ENCODE measurements at places on chromosomes 1 and 21.

GRCh38 chr1:70140343-70140742, 65.0 kb downstream of the LRRC40 start:
- no peak for DNase-seq

DNA sequence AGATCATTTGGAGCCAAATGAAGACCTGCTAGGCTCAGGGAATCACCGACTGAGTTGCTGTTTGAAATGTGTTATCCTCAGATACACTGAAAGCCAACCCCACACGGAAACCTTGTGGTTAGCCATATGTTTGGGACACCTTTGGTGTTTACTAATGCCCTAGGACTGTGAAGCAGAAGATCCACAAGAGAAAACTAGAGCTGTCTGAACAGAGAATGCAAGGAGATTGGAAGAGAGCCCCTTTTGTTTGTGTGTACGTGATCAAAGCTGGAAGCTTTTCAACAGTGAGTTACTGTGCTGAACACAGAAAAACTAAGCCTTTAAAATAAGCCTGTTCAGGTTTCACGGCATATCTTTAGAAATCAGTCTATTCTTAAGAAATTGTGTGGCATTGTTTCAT, 908.2 kb upstream of the ADGRL2 start:
- DNase-seq = no peak

DNA sequence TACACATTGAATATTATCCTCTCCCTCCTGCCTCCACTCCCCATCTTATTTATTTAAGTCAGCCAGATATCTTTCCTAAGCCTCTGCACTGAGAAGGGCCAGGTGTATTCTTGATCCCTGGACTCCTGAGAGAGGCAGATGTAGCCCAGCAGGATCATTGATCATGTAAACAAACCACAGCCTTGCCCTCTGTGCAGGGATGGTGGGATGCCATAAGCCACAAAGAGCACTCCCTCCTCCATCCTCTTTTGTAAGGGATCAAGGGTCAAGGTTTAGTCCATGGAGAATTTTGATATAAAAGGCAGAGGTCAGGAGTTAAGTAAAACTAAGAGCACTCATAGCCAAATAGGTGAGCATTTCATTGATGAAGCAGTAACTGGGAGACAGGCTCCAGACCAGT, 17.3 kb downstream of the PHGDH start:
- DNase-seq = no peak

GRCh38 chr1:59750328-59751003, 64.3 kb upstream of the HOOK1 start:
- no peak for DNase-seq

- no peak for DNase-seq
These were observed 5.7 kb downstream of the LRRC71 start for GRCh38 chr1:156926175-156926574.

- DNase-seq = no peak
These were observed 113.8 kb downstream of the DPYD start for GRCh38 chr1:97806996-97807520.

- DNase-seq = no peak
These were observed 55.0 kb upstream of the EPHA8 start for GRCh38 chr1:22508329-22508728.

GRCh38 chr1:55926906-55927471, 652.4 kb downstream of the PLPP3 start:
- no peak for DNase-seq

DNA sequence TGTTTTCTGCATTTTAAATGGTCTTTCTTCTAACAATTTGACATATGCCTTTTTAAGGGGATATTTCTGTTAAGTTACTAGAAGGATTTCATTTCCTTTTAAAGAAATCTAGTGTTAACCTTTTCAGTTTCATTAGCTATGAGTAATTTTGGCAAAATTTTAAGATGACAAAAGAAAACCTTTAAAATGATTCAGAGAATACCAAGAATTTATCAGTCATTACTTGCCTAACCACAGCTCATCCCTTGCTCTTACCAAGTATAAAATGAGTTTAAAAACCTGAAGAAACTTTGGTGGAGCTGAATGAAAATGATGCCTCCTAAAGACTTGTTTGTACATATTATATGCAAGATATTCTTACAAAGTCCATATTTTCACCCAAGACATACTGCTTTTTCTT, 101.7 kb downstream of the NEK7 start:
- DNase-seq = no peak

DNA sequence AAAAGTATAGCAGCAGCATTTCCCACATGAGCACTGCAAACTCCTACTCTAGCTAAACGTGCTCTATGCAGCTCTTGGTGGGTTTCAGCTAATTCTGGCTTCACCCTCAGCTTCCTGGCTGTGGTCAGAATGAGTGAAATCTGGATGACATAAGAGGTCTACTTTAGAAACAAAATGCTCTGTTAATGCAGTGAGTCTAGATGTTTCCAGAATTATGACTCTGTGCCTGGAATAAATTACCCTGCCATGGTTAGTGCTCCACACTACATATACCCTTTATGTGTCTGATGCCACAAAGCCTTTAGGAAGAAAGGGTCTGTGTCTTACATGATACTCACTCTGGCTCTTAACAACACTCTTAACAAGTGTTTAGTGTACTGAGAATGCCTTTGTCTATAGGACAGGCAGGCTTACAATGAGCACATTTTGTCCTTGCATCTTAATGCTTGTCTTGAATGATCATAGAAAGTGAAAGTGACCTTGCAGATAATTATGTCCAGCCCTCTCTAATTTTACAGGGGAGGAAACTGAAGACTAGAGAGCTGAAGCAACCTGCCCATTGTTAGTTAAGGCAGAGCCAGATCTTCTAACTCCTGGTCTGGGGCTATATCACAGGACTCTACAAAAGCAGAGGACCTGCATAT, 9.2 kb downstream of the S100A10 start:
- DNase-seq = no peak

DNA sequence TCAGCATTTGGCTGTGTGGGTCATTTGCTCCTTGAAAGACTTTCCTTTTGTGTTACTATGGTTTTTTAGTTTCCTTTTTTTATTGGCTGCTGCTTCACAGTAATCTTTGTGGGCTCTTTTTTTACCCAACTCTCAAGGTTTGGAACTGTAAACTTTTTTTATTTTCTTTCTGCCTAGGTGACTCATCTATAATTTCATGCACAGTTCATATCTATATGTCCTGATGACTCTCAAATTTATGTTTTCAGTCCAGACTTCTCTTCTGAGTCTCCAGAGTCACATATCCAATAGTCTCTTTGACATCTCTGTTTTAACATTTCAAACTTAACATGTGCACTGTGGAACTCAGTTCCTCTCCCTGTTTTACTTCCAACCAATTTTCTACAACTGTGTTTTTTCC, 83.4 kb downstream of the ATF6 start:
- DNase-seq = no peak

DNA sequence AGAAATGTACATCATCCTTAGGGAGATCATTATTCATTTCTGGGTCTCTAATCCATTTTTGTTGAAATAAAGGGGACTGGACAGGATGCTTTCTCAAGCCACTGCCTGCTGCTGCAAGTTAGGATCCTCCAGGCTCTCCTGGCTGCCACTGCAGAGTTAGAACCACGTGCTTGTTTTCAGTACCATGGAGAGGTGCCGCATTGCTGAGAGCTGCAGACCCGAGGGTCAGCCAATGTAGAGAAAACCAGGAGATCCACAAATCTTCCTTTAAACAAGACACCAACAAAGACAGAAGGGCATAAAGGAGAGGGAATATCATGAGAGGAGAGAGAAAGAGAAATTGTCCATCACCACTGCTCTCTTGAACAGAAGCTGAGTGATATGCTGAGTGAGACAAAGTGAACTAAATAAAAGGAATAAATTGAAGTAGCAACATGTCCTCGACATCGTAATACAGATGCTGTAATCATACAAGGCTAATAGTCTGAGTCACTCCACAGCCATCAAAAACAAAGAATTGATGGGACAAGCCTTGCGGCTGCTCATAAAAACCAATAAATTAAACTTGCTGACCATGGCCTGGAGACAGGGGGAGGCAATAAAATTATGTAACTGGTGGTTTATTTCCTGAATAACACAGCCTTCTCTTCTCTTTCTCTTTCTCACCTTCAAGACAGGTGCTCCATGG, 255.7 kb downstream of the OMA1 start:
- DNase-seq = no peak

DNA sequence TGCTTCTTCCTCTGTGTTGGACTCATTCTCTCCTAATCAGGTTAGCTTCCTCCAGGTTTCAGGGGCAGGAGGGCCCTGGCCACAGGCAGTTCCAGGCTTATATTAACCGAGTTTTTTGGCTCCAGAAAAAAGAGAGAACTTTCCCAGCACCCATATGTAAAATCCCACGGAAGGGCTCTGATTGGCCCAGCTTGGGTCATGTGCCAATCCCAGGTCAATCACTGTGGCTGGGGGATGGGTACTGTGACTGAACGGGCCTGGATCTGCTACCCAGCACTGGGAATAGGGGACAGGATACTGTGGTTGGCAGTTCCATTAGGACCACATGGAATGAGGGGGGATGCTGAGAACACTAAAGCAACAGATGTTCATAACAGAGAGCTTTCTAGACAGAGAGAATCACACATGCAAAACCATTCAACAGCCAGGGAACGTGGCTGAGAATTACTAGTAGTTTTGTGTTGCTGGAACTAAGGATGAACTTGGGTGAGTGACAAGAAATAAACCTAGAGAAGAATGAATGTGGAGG, 51.1 kb upstream of the NEK2 start:
- DNase-seq = no peak

DNA sequence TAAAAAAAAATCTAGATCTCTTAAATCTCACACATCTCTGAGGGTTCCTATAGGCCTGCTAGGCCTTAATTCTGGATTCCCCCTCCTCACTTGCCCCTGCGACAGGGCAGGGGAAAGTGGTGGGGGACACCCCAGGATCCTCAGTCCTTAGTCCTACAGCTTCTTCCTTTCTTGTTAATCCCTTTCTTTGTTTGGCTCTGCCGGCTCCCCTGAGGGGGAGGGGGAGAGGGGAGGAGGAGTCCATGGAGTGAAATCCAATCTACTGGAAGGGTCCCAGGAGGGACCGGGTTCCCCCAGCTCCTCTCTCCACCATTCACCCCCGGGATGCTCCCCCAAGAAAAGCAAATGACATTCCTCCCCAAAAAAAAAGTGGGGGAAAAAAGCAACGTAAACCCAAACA, 8.5 kb downstream of the MEX3A start:
- no peak for DNase-seq

DNA sequence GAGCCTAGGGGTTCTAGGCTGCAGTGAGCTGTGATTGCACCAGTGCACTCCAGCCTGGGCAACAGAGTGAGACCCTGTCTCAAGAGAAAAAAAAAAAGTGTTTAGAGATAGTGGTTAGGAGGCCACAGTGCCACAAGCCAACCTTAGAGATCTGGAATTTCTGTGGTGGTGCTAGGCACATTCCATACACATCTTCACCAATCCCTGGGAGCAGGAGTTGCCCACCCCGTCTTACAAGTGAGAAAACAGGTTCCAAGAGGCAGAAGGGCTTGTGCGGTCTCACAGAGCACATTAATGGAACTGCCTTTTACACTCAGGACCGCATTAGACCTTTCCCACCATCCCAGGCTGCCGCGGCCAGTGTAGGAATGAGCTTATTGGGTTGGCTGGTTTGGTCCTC, 93.2 kb downstream of the EPHB2 start:
- no peak for DNase-seq

DNA sequence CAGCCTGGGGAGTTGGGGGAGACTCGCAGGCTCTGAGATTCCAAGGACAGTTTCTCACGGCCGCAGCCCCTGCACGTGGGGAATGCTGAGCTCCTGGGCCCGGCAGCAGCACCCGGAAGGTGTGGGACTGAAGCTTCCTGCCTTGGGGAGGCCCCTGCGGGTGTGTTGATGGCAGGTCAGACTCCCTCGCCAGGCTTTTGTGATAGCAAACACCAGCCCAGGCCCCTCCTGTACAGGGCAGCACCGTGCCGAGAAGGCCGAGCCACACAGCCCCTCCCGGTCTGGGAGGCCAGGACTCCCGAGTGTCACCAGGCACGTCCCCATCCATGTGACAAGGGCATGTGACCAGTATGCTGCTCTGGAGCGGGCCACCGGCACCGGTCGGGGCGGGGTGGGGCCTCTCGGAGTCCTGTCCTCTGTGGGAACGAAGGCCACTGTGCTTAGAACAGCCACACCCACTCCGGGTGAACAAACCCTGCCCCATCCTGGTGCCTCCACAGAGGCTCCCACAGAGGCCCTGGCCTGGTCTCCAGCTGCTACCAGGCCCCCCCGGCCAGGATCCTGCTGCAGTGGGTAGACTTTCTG, 31.1 kb upstream of the ARHGEF16 start:
- no peak for DNase-seq

- no peak for DNase-seq
These were observed 99.4 kb downstream of the GIPC2 start for GRCh38 chr1:78145105-78145580.

- DNase-seq = no peak
These were observed 78.3 kb upstream of the SLC2A1 start for GRCh38 chr1:43036932-43037331.

DNA sequence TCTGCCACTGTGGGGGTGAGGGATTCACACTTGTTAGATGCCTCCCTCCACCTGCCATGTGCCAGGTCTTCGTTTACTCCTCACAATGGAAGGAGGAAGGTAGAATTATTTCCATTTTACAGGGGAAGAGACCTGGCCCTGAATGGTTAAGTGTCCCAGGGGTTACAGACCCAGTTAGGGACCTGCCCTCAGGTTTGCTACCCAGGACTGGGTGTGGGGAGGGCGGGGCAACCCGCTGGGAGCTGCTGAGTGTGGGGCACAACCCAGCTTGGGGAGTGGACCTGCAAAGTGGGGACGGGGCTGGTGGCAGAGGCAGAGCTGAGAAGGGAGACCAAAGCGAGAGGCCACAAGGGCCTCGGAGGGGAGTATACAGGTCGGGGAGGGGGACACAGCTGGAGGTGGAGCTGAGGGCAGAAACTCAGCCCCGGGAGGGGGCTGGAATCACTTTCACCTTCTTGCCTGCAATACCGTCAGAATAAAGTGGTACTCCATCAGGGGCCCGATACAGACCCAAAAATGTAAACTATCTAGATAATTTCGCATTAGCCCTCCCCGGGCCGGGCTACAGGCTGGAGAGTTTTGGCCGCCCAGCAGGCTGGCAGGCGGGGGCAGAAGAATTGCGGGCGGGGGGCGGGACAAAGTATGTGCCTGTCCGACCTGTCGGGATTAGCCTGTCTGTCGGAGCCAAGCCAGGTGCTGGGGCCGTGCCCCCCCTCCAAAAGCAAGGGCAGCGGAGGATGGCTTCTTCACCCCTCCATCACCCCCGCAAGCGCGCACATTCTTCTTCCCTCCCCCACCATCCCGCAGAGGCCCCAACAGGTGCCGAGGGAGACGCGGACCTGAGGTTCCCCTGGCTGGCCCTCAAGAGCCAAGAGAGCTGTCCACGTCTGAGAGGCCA, 1.4 kb downstream of the RSPO1 start:
- DNase-seq = no peak

- no peak for DNase-seq
These were observed 24.4 kb downstream of the FOXO6 start for GRCh38 chr1:41385398-41386195.

Data from vagina (tissue), 2 donors.